Central memory CD8-positive, alpha-beta T cell (primary cell): ENCODE measurements at places on chromosomes 6 and 20.

GRCh38 chr6:157768304-157768703 is 54.7 kb upstream of the SNX9 start:
- DNase-seq = no peak

- DNase-seq = no peak
These were observed at the start of gene CFB for GRCh38 chr6:31945507-31946369. Gene CFB (plus strand): TSS chr6:31946095. CDS start chr6:31946222, 127 bp downstream.

DNA sequence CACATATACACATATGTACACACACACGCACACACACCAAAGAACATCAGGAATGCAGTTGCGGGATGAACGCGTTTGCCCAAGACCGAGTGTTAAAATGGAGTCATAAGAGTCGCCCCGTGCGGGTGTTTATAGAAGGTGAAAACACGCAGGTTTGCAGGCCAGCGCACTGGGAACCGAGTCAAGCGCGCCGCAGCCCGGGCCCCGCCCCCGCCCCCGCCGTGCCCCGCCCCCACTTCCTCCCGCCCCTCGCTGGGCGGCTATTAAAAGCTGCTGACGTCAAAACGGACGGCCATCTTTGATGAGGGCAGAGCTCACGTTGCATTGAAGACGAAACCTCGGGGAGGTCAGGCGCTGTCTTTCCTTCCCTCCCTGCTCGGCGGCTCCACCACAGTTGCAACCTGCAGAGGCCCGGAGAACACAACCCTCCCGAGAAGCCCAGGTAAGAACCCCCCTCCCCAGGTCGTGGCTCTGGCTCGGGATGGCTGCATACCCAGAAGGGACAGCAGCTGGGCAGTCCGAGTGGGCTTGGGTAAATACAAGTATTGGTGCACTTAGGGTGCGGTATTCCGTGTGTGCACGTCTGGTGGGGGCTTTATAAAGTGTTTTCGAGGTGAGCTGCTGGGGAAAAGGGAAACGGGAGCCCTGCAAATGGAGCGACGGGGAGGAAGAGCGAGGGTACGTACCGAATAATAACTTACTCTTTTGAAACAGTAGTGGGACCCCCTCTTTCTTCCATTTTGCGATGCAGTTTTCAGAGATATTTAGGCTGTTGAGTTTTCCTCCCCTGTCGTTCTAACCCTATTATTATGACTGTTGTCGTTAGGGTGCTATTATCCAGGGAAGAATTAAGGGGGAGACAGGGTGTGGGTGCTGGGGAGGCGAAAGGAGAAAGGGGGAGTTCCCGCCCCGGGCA is at the start of gene SNAP25:
Gene SNAP25, plus strand, starts transcription at position 295 of the 916 bp plus-strand sequence. CDS start 56,662 bp downstream, outside the sequence.
- DNase-seq = no peak

DNA sequence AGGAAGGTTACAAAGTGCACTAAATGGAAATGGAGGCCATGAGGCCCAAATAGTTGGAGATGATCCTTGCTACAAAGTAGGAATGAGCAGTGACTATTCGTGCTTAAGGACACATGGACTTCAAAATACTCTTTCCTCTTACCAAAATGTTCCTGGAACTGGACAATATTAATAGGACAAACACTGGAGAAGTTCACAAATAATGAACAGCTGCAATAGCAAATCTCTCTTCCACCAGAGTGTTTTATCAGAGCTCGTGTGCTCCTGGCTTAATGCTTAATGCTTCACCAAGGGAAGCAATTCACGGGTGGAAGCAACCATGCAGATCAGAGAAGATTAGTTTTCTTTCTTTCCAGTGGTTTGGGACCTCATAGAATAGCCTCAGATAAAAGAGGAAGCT is 435.4 kb downstream of the BCKDHB start:
- no peak for DNase-seq

- peak; percentile 22 for DNase-seq
These were observed 593 bp downstream of the MMP24 start for GRCh38 chr20:35226884-35227681.

GRCh38 chr6:161439093-161439492 is 165.2 kb upstream of the AGPAT4 start:
- DNase-seq = no peak

DNA sequence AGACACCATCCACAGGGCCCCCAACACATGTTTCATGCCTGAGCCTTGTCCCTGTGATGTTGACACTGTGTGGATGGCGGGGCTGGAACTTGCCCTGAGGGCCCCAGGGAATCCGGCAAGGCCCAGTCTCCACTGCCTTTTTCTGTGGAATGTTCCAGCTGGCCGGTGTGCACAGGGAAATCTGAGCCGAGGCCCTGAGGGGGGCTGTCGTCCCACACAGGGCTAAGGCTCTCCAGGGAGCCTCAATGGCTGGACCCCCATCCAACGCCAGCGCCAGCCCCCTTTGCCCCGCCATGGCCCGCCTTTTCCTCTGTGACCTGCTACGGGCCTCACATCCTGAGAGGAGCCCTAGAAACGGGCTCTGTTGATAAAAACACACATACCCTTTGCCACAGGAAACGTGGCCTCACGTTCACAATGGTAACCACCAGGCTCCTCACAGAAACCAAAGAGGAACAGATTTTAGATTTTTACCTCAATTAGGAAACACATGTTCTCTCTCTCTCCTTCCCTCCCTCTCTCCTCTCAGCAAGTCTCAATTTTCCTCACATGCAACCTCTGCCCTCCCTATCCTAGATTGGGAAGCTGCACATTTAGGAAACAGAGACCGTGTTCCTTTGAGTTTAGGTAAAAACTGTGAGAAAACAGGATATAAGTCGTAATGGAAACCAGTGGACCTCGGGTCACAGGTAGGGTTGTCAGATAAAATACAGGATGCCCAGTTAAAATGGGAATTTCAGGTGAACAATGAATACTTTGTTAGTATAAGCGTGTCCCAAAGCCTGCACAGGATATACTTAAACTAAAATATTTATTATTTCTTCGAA is 13.7 kb upstream of the ZNF831 start:
- peak; percentile 85 for DNase-seq

GRCh38 chr20:63706852-63707557 is 771 bp downstream of the ARFRP1 start:
- DNase-seq = peak; percentile 41

- no peak for DNase-seq
These were observed 9.4 kb downstream of the EPB41L2 start for GRCh38 chr6:131053546-131054240.

- DNase-seq = no peak
These were observed 24.5 kb downstream of the FIG4 start for GRCh38 chr6:109715616-109716015.

DNA sequence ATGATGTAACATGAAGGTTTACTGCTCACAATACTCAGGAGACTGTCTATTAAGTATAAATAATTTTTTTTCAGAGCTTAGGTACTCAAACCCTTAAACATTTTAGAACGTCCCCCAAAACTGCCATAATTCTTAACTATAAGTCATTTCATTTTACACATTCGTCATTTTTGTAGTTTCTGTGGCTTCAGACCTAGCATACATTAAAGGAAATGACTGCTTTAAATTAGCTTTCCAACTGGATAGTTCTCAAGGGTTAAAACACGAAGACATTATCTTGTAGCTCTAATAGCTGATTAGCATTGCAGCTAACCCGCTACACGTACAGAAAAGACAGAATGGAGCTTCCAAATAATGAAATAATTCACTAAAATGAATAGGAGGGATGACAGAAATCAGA is 24.9 kb upstream of the PLN start:
- DNase-seq = no peak

DNA sequence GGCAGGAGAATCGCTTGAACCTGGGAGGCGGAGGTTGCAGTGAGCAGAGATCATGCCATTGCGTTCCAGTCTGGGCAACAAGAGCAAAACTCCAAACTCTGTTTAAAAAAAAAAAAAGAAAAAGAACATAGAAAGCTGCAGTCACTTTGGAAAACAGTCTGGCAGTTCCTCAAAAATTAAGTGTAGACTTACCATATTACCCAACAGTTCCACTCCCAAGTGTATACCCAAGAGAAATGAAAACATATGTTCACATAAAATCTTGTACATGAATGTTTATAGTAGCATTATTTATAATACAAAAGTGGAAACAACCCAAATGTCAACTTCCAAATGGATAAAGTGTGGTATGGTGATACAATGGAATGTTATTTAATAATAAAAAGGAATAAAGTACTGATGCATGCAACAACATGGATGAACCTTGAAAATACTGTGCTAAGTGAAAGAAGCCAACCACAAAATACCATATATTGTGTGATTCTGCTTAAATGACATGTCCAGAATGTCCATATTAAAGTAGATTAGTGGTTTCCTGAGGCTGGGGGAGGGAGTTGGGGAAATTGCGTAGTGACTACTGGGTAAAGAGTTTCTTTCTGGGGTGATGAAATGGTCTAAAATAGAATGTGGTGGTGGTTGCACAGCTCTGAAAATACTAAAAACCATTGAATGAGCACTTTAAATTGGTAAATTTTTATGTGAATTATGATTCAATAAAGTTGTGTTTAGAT is 62.9 kb downstream of the SUN5 start:
- DNase-seq = no peak

GRCh38 chr6:27096834-27097511 is 150.5 kb upstream of the PRSS16 start:
- no peak for DNase-seq

- no peak for DNase-seq
These were observed 1.5 kb downstream of the SIRPA start for GRCh38 chr20:1896484-1897258.

DNA sequence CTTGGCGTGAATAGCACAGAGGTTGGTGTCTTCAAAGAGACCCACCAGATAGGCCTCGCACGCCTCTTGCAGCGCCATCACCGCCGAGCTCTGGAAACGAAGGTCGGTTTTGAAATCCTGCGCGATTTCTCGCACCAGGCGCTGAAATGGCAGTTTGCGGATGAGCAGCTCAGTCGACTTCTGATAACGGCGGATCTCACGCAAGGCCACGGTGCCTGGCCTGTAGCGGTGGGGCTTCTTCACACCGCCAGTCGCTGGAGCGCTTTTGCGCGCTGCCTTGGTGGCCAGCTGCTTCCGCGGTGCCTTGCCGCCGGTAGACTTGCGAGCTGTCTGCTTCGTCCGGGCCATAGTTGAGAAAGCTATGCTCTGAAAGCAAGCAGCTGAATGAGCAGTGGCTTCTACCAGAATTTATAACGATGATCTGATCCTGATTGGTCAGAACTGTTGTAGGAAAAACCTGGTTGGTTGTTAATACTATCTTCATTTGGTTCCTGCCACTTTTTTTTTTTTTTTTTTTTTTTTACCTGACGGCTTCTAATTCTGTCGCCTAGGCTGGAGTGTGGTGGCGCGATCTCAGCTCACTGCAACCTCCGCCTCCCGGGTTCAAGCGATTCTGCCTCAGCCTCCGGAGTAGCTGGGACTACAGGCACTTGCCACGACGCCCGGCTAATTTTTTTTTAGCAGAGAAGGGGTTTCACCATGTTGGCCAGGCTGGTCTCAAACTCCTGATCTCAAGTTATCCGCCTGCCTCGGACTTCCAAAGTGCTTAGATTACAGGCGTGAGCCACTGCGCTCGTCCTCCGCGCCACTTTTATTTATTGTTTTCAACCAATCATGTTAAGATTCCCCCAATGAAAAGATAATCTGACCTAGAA is 21.5 kb downstream of the OR2B2 start:
- DNase-seq = peak; percentile 67

DNA sequence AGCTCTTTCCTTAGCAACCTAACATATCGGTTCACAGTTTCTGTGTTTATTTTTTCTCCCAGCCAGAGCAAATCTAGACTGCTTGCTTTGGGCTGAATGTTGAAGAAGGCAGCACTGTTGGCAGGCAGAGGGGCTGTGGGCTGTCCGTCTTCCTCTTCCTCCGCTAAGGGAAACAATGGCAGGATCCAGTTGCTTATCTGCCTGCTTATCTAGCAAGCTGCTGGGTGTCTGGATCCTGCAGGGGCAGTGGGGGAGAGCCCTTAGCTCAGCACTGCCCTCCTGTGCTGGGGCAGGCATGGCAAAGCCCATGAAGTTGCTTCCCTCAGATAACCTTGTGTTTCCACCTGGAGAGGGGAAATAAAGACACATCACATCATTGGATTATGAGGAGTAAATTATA is 92.7 kb upstream of the CD93 start:
- DNase-seq = no peak

DNA sequence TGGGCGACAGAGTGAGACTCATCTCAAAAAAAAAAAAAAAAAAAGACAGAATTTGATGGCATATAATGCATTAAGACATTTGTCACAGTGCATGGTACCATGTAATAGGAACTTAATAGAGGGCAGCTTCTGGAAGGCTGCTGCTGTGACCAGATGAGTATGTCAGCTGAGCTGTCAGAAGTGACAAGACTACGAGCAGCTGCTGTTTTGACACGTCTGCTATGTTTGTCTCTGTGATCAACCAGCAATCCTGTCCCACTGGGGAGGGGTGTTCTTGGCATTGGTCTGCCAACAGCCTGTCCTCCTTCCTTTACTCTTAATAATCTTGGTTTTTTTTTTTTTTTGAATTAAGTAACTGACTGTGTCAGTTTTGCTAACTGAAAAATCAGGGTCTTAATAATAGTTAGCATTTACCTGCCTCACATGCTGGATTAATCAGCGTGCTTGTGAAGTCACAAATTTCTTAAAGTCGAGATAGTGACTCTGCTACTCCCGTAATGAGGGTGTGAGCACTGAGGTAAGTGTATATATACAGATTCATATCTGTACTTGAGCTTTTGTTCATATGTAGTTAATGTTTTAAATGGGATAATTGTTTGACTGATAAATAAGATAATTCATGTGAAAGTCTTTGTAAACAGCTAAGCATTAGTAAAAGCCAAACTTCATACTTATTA is 152.4 kb downstream of the BMP2 start:
- no peak for DNase-seq

DNA sequence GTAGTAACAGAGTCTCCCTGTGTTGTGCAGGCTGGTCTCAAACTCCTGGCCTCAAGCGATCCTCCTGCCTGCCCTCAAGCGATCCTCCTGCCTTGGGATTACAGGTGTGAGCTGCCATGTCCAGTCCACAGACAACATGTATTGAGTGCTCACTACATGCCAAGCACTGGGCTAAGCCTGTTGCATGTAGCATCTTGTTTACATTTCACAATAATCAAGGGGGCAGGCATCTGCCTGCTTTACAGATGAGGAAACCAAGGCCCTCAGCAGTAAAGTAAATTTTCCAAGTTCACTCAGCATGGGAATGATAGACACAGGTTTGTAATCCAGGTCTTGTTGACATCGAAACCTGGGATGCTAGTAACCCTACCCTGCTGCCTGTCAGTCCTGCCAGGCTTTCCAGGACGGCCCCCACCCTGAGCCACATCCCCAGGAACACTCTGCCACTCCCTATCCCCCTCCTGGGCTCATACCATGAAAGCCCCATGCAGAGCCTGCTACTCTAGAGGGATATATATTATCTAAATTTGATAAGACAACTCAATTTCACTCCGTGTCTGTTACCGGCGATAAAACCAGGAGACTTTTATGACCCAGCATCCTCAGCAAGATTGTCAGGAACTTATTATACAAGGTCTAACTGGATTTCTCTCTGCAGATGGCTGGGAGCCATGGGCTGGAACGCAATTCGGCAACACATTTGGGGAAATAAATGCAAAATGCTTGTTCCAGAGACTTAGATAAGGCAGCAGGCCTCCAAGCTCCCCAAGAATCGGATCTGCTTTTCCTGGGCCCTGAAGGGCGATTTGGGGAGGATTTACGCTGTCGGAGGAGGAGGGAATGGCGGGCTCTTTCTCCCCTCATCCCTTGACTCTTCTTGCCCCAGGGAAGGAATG is 30.4 kb downstream of the CD40 start:
- no peak for DNase-seq

GRCh38 chr6:17458966-17459365 is 65.6 kb downstream of the CAP2 start:
- no peak for DNase-seq
